ENCODE measurements at places on chromosomes 1 and 21.
A peak's percentile ranks its signal among the peaks of the same experiment; 100 is the strongest.

DNA sequence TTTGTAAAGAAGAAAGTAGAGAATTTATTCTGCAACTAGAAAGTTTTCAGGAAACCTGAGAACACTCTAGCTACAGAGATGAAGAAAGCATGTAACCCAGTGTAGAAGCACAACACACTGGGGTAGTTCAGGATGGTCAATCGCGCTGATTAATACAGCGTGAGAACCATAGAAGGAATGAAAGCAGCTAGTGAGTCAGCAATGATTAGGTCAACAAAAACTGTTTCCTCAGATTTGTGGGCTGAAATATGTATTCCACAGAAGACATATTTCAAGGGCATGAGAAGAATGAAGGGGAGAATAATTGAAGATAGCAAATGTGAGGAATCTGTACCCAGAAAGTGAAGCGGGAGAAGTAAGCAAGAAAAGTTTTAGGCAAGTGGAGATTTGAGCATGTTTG lies 97.8 kb upstream of the ADGRL2 start:
- peak; percentile 95 for DNase-seq

- DNase-seq, result peak; percentile 63
Measured at GRCh38 chr1:107990606-107991005, 25.6 kb upstream of the VAV3 start.

- DNase-seq, result peak; percentile 13
Measured at GRCh38 chr1:155171836-155172731, 1.0 kb downstream of the KRTCAP2 start.

- no peak for DNase-seq
Measured at GRCh38 chr1:112316254-112316913, 79.6 kb upstream of the CTTNBP2NL start.

DNA sequence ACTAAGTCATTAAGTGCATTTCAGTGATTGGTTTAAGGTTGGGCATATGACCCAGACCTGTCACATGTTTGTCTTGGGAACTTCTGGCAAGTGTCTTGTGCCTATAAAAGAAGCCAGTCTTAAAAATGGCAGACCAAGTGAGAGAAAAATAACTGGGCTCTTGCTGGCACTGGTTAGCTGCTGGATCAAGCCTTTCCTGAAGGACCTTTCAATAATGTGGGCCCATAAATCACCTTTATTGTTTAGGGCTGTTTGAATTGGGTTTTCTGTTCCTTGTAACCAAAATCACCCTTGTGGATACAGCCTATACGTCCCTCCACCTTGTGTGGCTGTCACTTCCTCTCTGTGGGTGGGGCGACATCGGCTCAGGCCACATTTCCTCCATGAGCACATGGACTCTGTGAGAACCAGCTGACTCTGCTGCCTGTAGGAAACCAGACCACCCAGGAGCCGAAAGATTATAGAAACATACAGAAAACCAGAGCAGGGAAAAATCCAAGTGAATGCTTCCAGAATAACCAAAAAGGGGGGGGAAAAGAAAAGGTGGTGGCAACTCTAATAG lies 25.6 kb upstream of the WNT4 start:
- DNase-seq, result no peak

- peak; percentile 7 for DNase-seq
Measured at GRCh38 chr1:23029337-23029736, 10.1 kb downstream of the KDM1A start.

GRCh38 chr1:3928586-3928985 lies 28.5 kb upstream of the C1orf174 start:
- no peak for DNase-seq

GRCh38 chr1:104291156-104291555 lies 541.5 kb downstream of the AMY1C start:
- no peak for DNase-seq

DNA sequence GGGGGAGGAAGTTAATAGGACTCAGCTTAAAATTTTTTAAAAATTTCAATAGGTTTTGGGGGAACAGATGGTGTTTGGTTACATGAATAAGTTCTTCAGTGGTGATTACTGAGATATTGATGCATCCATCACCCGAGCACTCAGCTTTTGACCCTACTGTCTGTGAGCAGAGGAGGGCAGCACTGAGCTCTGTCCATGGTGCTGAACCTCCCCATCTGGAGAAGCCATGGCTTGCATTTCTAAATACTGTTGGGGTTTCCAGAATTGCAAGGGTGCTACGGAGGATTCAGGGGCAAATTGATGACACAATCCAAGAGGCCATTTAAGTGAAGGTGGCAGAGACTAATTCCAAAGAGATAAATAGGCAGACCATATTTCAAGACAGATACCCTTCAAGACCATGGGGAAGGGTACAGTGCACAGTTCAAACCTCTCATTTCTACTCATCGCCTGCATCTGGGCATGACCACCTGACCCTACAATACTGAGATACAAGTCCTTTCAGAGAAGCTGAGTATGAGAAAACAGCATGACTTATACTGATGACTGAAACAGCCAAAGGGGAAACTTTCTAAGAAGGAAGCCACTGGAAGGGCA lies 17.2 kb downstream of the SYT2 start:
- peak; percentile 77 for DNase-seq

- peak; percentile 21 for DNase-seq
Measured at GRCh38 chr1:28067523-28068090, 20.8 kb downstream of the EYA3 start.

DNA sequence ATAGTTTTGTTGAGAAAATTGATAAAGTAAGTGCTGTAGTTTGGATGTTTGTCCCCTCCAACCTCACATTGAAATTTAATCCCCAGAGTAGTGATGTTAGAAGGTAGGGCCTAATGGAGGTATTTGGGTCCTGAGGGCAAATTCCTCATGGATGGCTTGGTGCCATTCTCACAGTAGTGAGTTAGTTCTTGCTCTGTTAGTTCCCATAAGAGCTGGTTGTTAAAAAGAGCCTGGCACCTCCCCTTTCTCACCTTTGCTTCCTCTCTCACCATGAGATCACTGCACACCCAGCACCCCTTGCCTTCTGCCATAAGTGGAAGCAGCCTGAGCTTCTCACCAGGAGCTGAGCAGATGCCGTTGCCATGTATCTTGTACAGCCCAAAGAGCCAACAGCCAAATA lies 354.8 kb upstream of the NFIA start:
- no peak for DNase-seq

GRCh38 chr21:36386031-36386642 lies 945 bp downstream of the CHAF1B start:
- DNase-seq, result peak; percentile 48

DNA sequence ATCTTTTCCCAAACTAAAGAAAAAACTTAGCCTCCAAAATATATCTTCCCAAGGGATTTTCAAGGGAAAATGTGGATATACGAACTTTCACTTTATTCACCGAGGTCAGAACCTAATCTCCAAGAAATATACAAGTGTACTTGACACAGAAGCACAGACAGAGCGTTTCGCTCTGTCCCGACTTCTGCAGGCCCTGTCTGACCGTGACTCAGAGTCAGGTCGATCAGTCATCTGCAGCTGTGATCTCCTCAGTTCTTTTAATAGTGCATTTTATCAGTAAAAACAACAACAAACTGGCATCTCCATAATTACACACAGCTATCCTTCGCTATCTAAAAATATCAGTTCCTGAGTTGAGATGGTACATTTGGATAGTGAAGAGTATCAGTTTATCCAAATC lies 226.6 kb downstream of the TM2D1 start:
- DNase-seq, result no peak

DNA sequence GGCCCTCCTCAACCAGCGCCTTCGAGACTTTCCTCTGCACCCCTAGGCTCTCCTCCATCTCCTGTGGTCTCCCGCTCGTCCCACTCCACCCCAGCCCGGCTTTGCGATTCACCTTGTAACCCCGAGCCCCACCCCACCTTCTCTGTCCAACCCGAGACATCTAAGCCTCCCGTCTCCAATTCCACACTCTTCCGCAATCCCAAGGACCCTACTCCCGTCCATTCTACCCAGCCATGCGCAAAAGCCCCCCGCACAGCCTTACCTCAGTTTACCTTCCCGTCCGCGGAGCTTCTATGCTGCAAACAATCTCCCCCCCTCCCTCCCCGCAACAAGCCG lies 174 bp downstream of the SH3BP5L start:
- no peak for DNase-seq

DNA sequence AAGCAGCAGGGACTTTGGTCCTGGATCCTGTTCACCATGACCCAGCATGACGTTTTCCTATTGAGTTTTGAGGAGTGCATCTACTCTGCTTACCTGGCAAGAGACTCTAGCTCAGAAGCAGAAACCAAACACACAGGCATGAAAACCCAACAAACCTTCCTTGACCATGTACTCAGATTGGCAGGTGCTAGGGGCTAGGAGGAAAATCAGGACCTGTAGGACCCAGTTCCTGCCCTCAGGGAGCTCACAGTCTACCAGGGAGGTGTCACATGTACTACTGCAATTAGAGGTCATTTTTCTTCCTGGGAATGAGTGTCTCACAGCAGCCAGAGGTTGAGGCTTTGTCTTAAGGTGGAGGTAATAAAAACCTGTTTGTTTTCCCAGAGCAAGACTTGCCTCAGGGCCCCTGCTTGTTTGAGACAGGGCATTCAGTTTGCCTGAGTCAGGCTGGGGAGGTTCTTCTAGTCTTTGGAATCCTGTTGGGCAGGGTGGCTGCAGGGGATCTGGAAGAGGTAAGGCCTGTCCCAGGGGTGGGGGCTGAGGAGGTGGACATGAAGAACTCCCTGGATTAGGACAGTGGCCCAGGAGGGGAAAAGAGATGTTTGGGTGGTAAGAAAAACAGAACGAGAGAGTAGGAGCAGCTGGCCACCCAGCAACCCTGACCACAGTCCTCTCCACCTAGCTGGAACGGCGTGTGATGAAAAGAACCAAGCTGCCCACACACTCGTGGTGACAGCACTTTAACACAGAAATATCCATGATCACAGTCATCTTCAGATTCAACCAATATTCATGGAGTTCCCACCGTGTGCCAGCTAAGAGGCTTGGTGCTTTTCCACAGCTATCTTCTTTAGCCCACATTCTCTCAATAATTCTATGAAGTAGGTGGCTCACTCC lies 30.8 kb downstream of the IER5 start:
- peak; percentile 52 for DNase-seq

- no peak for DNase-seq
Measured at GRCh38 chr1:61181067-61182038, 99.0 kb downstream of the NFIA start.

DNA sequence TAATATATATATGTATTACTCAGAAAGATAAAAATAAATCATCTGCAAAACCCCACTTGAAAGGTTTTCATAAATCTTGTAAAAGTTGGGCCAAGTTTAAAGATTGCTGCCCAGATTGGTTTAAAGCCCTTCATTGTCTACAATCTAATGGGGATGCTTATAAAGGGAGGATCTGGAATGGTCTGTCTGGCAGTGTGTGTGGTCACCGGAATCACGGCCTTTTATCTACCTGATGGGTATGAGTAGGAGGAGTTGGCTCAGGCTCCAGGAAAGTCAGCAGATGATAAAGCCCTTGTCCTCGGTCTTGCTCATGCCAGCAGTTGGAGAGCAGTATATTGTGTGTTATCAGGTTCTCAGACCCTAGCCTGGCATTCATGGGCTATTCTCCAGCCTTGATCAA lies 197.7 kb downstream of the ROR1 start:
- DNase-seq, result no peak

DNA sequence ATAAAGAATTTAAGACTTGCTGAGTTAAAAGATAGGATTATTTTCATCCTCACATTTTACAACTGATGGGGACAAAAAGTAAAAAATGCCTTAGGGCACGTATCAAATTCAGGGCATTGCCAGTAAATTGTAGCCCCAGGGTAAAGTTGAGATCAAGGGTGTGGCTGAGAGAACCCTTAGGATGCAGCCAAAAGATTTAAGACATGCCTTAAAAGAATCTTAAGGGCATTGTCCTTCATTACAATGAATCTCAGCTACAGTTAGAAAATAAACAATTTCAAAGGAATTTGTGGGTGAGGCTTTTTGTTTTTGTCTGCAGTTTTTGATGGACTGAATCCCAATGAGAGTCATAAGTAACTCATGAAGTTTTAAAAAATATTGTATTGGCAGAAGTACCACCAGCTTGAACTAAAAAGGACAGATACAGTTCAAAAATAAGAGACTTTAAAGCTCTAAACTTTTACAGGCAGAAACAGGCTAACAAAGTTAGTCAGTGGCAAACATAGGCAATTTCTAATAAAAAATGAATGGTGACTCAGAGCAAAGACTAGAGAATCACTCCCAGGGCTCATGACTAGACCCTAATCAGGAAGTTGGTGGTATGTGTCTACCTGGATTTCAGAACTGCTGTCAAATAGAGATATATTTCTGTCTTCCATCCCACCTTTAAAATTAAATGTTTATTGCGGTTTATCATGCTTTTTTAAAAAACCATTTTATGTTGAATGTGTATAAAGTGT lies 165.1 kb upstream of the SNX7 start:
- DNase-seq, result peak; percentile 40

DNA sequence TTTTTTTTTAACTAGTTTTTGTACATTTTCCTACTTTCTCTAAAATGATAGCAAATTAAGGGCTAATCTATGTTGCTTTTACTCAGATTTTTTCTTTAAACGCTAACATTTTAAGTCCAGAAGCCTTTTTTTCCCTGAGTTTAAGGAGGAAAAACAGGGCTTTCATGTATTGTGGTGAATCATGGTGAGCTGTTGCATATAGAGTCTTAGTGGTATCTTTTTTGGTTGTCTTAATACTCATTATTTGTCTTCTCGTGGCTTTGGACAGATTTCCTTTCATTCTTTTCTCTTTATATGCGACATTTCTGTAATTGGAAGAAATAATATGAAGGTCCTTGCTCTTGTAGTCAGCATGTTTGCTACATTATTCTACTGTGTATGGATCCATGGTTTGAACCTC lies 1015.6 kb downstream of the PLA2G4A start:
- peak; percentile 8 for DNase-seq

- peak; percentile 5 for DNase-seq
Measured at GRCh38 chr21:41222247-41223068, 54.5 kb downstream of the BACE2 start.

DNA sequence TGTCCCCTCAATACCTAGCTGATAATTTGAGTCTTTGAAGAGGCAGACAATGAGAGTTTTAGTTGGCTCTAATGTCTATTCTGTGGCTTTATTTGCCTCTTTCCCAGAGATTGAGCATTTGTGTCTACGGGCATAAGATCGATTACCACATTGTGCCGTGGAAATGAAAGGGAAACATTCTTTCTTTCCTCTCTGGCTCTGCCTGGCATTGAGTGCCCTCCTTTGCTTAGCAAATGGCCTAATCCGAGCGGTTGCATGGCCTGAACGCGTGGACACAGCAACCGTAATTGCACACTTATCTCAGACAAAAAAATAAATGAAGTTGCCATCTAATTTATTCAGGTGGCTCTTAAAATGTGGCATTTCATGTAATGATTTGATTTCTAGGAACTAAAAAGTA lies 247.9 kb downstream of the ADGRL2 start:
- no peak for DNase-seq
